ENCODE measurements at places on chromosomes 3 and 15.

- DNase-seq: no peak
Measured at GRCh38 chr3:10502185-10502880, 3.1 kb downstream of the ATP2B2 start.

DNA sequence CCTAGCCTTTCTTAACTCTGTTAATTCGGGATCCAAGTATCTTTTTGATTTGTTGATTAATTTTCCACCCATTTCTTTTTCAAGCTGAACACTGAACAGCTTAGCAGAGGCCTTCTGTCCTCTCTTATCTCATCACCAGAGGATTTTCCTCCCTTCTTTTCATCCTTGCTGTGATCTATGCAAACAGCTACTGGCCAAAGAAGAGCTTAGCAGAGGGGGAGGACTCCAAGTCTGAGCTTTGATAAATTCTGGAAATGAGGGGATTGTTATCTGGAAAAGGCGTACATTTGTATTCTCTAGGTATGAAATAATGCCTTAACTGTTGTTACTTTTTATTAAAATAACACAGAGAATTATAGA is 13.4 kb downstream of the DZIP3 start:
- DNase-seq: no peak

DNA sequence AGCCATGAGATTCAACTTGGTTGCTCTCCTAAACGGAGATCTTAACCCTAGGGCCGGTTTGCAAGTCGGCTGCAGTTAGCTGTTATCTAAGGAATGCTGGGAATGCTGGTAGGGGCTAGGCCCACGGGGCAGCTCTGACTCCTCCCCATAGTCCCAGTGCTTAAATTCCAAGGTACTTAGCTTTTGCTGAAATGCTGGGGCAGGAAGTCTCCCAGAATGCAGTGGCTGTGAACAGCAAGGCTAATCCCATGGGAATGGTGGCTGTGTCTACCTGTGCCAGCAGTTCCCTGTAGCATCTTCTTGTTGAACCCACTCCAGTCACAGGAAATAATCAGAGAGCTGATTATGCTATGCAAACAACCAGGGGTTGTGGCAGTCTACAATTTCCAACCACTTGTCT is 102.5 kb upstream of the TJP1 start:
- DNase-seq: no peak

GRCh38 chr3:73723596-73723995 is 98.9 kb upstream of the PDZRN3 start:
- DNase-seq: no peak
